ENCODE measurements at places on chromosomes 5 and 9. TPM values are rescaled to one million over a fixed set of nuclear protein-coding genes. Genes with fewer than 3 reads are reported as not detected.

The PCDHA5 gene
- total RNA-seq = not detected

The DDX4 gene
- total RNA-seq = 0.09 TPM

The SHOC1 gene
- total RNA-seq = not detected

The PKD2L2 gene
- total RNA-seq = not detected

The SLC1A1 gene
- 0.14 TPM for total RNA-seq

The LRRTM2 gene
- total RNA-seq = 0.44 TPM

The MAN1B1 gene
- total RNA-seq = 47.5 TPM

The TMED7 gene
- 40.2 TPM for total RNA-seq

All from activated T-helper 2 cell treated with anti-CD3 and anti-CD28 coated beads, Interferon-gamma antibody, Interleukin-2, Interleukin-4, amounts not matched to agents 10 μg/mL and 5 μg/mL and 100 μg/mL, durations not matched to agents 14 hours and 24 hours and 36 hours (primary cell).